ENCODE measurements at places on chromosomes 1 and 21.
A peak's percentile ranks its signal among the peaks of the same experiment; 100 is the strongest.

DNA sequence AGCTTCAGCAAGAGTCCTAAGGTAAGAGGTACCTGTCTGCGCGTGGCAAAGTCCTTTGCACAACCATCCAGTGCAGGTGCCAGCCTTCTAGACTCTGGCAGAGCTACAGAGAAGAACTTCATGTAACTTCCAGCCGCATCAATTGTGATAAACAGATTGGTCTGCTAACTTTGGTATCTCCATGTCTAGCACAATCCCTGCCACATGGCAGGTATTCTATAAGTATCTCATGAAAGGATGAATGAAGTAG lies 29.8 kb downstream of the CD48 start:
- no peak for DNase-seq

DNA sequence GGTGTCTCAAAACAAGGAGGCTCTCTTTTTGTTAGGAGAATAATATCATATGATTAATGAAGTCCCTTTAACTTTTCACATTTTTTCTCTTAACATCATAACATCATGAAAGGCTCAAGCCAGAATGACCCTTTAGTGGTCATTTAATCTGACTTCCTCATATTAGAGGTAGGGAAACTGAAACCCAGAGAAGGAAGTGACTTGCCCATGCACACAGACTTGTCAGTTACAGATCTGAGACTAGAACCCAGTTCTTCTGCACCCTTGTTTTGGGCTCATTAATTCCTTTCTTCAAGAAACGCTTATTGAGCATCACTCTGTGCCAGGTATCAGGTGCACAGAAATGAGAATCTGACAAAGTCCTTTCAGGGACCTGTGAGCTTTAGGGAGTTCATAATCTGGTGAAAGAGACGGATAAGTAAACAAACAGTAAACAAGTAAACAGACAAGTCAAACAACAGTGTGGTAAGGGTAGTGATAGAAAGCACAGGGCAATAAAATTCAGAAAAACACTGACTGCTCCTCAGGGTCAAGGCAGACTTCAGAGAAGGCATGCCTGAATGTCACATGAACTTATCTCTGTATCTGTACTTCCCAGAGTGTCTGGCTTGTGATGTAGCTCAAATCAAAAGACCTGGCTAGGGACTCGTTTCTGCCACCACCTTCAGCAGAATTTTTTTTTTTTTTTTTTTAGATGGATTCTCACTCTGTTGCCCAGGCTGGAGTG lies 38.3 kb upstream of the OSBPL9 start:
- DNase-seq, result no peak

- DNase-seq, result peak; percentile 5
Observed at GRCh38 chr1:154466921-154467417, 35.0 kb upstream of the TDRD10 start.

DNA sequence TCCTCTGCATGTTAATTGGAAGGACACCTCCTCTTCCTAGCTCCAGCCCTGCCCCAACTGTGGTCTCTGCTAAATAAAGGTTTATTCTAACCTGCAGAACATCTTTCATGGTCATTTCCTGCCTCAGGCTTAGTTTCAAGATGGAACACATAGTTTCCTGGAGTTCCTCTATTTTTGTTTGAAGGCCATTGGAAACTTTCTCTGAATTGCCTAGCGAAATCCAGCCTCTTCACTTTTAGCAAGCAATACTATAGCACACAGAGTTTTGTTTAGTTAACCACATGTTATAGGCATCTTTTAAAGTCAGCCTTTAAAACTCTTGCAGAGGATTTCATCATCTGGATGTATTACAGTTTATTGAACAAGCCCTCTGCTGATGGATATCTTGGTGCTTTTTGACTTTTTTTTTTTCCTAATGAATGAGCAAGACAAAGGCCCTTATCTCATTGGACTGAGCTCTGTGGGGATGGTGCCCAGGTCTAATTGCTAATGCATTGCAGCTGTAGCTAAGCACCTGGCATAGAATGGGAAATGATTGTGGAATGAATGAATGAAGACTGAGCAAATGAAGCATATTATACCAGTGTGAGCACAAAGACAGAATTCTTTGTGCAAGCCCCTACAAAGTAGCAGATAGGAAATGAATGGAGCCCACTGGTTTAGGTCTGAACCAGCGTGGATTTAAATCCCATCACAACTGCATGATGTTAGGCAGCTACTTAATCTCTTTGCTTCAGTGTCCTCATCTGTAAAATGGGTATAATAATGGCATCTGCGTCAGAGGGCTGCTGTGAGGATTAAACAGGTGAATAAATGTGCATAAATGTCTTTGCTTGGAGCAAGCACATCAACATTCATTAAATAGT lies 641 bp upstream of the CFAP107 start:
- no peak for DNase-seq

GRCh38 chr1:69852151-69852550 lies 284.4 kb downstream of the LRRC7 start:
- no peak for DNase-seq

DNA sequence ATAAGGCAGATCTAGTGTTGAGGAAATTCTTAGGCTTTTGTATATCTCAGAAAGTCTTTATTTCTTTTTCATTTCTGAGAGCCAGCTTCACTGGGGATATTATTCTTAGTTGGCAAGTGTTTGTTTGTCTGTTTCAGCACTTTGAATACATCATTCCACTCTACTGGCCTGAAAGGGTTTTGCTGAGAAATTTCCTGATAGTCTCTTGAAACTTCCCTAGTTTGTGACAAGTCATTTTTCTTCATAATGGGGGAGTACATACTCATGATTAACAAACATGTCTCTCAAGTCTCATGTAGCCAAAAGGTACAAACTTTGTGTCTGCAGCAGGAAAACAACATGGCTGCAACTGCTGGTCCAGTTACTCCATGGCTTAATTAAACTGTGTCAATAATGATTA lies 6.3 kb upstream of the KRTAP26-1 start:
- DNase-seq, result no peak

- DNase-seq, result no peak
Observed at GRCh38 chr1:202283991-202284390, 57.7 kb downstream of the UBE2T start.

DNA sequence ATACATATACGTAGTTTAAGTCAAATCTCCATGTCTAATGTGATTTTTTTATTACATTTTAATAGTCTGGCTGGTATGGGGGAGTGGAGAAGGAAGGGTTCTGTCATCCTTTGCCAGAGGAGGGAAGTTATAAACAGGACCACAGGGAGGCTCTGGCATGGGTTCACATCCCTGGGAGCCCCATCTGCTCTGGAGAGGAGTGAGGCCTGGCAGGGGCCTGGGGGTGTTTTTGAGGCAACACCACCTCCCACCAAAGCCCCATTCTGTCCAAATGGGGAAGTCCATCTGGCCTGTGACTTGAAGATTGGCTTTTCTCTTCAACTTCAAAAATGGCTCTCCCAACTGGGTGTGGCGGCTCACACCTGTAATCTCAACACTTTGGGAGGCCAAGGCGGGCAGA lies 15.8 kb downstream of the DISP3 start:
- no peak for DNase-seq

DNA sequence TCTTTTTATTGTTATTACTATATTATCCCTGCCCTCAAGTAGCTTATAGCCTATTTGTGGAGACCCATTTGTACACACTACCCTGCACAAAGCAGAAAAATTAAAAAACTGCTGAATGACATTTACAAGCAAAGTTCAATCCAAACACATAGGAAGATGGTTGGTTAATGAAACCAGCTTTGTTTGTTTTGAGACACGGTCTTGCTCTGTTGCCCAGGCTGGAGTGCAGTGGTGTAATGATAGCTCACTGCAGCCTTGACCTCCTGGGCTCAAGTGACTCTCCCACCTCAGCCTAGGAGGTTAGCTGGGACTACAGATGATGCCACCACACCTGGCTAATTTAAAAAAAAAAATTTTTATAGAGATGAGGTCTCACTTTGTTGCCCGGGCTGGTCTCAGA lies 31.6 kb downstream of the TGFB2 start:
- no peak for DNase-seq

GRCh38 chr21:44709426-44710293 lies 1.7 kb downstream of the TSPEAR start:
- DNase-seq, result peak; percentile 15

DNA sequence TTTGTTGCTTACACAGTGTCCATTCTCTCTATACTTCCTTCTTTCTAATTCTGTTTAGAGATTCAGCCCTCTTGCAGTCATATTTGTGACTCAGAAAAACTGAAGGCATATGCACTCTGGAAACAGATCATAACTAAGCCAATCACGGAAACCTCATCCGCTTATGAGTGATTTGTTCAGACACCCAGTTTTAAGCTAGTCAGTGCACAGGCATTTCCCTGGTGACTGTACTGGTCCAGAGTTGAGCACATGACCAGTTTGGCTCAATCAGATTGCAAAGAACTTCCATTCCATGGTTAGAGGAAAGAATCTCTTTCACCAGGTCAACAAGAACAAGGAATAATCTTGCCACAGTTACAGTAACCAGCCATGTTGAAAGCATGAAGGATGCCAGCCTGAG lies 69.2 kb upstream of the SGIP1 start:
- no peak for DNase-seq

- no peak for DNase-seq
Observed at GRCh38 chr1:33393524-33393923, 37.4 kb downstream of the PHC2 start.

- DNase-seq, result no peak
Observed at GRCh38 chr1:6275826-6276782, 15.2 kb upstream of the GPR153 start.

All from CD4-positive, alpha-beta memory T cell (primary cell).